Vagina (tissue), 2 donors: ENCODE measurements at places on chromosomes 3 and 15.
A peak's percentile ranks its signal among the peaks of the same experiment; 100 is the strongest.

- DNase-seq: no peak
Observed at GRCh38 chr3:32431481-32431880, 39.8 kb downstream of the CMTM7 start.

GRCh38 chr3:18409266-18409665 is 15.9 kb downstream of the SATB1 start:
- DNase-seq: no peak

DNA sequence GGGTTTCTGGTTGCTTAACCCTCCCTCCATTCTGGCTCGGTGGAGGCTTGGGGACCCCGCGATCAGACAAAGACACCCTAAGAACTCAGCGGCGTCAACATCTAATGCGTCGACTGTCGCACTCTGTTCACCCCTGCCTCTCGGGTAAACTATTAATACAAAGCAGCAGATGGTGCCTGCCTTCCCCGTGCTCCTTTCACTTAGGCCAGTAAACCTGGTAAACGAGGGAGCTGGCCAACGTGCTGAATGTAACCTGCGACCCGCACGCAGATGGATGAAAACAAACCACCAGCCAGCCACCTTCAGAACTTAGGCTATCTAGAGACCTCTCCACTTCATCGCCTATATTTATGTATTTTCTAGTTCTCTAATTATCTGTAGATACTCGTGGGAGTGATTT is 848 bp upstream of the CADPS start:
- no peak for DNase-seq

GRCh38 chr15:95131131-95131556 is 899.8 kb downstream of the MCTP2 start:
- no peak for DNase-seq

DNA sequence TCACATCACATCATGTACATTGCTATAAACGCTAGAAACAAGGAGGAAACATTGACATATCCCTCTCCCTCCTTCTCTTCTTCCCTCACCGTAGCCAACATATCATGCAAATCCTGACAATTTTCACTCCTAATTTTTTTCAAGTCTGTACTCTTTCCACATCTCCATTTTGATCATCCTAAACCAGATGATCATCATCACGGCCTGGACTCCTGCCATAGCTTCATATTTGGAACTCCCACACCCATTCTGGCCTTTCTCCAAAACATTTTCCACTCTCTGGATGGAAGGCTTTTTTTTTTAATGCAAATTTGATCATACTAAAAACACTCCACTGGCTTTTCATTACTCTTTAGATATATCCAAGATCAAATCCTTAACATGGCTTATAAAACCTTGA is 248.0 kb upstream of the CNTN3 start:
- DNase-seq: no peak

- no peak for DNase-seq
Observed at GRCh38 chr3:146903927-146904326, 298.8 kb upstream of the PLSCR5 start.

DNA sequence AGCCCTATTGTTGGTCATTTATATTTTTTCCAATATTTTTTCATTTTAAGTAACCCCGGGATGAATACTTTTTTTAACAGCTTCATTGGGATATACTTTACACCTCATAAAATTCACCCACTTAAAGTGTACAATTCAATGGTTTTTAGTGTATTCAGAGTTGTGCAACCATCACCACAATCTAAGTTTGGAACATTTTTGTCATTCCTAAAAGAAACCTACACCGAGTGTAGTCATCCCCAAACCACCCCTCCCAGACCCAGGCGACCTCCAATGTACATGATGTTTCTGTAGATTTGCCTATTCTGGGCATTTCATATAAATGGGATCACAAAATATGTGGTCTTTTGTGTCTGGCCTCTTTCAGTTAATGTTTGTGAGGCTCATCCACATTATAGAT is 118.3 kb upstream of the FRMD4B start:
- DNase-seq: no peak

GRCh38 chr3:178036451-178037144 is 499.6 kb upstream of the KCNMB2 start:
- DNase-seq: no peak

GRCh38 chr3:174957551-174958001 is 98.4 kb downstream of the NAALADL2 start:
- no peak for DNase-seq

DNA sequence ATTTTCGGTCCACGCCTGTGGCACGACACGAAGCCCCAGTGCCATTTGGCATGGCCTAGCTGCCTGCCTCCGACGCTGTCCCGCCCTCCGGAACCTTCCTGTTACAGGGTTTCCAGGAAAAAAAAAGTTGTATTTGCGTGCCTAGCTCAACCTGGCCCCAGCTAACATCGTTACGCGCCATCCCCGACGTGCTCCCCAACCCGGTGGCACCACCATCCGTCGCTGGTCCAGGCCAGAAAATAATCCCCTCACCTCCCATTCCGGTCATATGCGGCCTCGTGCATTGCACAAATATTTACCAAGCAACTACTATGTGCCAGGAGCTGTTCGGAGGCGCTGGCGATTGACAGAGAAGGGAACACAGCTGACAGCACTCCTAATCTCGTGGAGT is 1.4 kb upstream of the CYP1A1 start:
- no peak for DNase-seq

DNA sequence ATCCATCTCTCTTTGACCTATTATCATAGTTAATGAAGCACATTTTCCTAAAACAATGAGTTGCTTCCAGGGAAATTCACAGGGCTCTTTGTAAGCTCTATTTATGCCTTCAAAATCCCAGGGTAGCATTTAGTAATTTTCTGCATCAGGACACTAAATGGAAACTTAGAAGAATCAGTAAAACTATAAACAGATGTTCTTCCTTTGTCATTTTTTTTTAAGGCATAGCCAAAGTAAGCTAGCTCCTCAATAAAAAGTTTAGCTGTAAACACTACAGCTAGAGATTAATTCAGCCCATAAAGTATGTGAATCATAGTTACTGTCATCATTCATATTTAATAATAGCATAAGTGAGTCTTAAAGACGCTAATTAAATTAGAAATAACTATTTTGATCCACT is 79.3 kb downstream of the RPL22L1 start:
- no peak for DNase-seq

DNA sequence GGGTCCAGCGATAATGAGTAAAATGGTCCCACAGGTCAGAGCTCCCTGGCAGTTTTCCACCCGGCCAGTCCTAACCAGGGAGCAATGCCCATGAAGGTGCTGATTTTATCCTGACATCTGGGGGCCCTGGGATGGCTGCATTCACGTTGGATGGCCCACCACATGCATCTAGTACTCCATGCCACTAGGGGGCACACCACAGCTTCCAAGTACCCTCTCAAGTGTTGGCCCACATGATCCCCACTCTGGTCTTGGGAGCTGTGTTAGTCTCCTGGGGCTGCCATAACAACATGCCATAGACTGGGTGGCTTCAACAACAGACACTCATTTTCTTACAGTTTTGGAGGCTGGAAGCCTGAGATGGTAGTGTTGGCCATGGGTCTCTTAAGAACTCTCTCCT is 225.5 kb downstream of the SLCO3A1 start:
- DNase-seq: no peak

GRCh38 chr3:104437891-104438290 is 928.8 kb upstream of the ALCAM start:
- DNase-seq: no peak

- no peak for DNase-seq
Observed at GRCh38 chr15:99250001-99250400, 620 bp upstream of the TTC23 start.

GRCh38 chr3:186621894-186622650 is 9.2 kb downstream of the AHSG start:
- no peak for DNase-seq

GRCh38 chr3:155572085-155572484 is 172.8 kb downstream of the PLCH1 start:
- no peak for DNase-seq

DNA sequence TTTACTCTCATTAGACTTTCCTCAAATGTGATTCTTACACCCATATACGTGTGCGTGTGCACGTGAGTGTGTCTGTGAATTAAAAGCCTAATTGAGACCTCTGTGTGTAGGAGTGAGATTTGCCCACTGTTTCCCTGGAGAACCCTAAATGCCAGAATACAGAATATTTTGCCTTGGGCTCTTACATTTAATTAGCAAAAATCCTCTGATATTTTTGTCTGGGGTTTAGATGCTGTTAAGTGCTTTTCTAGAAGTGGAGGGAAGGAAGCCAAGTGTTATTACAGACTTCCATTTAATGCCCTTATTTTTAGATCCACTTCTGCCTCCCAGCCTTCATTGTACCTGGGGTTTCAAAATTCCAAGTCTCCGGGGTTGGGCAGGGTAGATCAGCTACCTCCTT is 17.8 kb downstream of the ZNF35 start:
- no peak for DNase-seq

GRCh38 chr15:31214864-31215489 is 111.7 kb upstream of the KLF13 start:
- DNase-seq: peak; percentile 94

DNA sequence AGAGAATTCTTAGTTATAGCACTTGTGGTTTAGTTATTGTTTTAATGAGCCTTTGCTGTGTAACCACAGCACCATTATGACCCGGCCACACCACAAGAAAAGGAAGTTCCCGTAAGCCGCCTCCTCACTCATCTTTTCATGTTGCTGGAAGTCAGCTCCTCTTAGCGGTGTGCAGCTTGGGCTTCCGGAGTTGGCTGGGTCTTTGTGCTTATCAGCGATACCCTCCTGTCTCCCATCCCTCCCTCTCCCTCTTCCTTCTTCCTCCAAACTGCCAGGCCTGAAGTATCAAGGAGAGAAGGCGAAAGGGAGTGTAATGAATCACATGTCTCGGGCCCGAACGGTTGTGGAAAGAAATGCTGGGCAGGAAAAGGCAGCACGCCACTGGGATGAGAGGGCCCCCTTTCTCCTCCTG is 353.5 kb downstream of the MCTP2 start:
- DNase-seq: no peak

- no peak for DNase-seq
Observed at GRCh38 chr3:180253283-180253682, 216.5 kb upstream of the PEX5L start.

GRCh38 chr3:104887619-104888018 is 479.1 kb upstream of the ALCAM start:
- DNase-seq: no peak

DNA sequence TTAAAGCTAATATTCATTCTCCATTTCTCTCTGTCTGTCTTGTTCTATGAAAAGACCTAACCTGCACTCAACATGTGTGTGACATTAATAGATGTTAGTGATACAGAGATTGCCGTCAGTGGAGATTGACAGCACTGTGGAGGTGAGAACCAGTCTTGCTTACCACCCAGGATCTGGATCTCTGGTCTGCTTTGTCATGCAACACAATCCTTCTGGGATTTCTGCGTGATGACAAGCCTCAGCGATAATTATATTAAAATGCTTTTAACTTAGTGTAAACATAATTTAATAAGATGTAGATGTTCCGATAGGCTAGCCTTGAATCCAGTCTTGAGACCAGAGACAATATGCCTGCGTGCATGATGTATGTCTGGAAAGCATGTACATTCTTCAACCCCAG is 262.0 kb upstream of the ZNF717 start:
- DNase-seq: no peak

- no peak for DNase-seq
Observed at GRCh38 chr3:13419505-13420044, 547 bp downstream of the NUP210 start.

DNA sequence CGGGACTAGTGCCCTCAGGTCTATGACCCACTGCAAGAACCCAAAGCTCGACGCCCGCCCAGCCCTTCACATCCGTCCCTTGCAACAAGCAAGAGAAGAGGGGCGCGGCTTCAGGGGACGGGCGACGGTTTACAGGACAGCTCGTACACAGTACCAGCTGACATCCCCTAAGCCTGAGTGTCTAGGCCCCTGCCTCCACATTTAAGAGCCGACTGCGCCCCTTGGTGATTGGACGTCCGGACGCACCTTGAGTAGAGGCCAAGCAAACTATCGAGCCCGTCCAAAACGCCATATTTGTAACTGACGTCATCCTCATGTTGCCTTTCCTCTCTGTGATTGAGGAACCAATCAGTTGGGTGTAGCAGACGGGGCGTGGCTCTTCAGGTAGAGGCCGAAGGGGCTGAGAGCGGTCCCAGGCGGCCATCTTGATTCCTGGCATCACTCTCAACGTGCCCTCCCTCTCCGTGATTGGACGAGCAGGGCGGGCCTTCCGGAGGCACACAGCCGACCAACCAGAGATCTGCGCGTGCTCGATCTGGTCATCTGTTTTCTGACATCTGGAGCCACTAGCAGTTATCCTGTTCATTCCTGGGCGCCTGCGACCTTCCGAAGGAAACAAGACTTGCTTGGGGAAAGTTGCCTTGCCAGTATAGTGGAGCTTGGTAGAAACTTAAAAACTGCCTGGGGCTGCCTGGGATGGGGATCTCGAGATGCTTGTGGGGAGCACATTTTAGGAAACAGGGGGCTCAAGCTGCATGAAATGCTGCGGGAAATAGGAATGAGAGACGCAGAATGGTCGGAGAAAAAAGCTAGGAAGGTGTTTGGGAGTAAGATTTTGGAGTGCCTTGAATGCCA is 4.0 kb upstream of the RPL14 start:
- peak; percentile 99 for DNase-seq

DNA sequence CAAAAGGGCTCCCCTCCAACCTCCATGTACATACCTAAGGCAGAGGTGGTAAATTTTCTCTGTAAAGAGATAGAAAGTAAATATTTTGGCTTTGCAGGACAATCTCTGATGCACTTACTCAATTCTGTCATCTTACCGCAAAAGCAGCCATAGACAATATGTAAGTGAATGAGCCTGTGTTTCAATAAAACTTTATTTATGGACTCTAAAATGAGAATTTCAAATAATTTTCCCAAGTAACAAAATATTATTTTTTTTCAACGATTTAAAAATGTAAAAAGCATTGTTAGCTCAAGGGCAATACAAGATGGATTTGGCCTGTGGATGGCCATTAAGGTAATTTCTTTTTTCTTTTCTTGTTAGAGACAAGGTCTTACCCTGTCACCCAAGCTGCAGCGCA is 44.7 kb downstream of the SHQ1 start:
- no peak for DNase-seq

DNA sequence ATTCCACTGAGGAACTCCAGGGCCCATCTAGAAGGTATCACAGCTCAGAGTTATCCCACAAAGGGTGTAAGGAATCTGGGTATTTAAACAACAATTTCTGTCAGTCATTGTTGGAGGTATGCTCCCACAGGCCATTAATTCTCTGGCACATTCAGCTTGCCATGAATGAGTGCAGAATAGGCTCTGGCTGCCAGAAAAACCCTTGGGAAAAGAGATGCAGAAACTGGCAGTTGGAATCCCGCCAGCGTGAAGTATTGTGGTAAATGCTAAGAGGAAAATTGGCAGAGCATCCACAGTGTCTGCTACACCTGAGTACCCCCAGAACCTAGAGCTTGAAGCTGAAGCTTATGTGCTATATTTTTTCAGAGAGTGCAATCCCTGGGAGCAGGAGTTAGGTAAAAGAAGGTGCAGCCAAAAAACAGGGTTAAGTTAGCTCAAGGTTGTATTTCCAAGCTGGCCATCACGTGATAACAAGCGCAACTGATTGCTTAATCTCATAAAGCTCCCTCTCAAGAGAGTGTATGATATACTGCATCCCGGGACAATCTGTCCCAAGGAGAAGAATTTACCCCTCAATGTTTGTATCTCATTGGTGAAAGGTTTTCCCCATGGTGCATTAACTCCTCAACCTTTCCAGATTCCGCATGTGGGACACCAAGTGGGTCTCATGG is 94.2 kb upstream of the ACP3 start:
- DNase-seq: no peak

GRCh38 chr3:74314696-74315095 is 299.8 kb downstream of the CNTN3 start:
- DNase-seq: no peak

- no peak for DNase-seq
Observed at GRCh38 chr15:85142312-85142711, 160.7 kb downstream of the PDE8A start.
